ENCODE measurements at places on chromosomes 1 and 21.
A peak's percentile ranks its signal among the peaks of the same experiment; 100 is the strongest.

DNA sequence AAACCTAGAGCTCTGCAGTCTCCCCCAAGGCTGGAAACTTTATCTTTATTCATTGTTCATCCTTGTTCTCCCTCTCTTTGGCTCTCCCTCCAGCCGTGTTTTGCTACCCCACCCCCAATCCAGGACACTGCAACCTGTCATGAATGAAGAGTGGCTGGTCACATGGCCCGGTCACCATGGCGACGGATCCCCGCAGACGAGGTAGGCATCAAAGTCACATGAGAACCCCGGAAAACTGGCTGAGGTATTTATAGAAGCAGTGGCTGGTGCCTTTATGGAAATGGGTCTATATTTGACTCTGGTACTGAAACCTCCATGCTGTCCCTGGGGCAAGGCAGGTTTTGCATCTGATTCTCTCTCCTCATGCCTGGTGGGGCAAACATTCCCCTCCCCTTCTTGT is 13.4 kb upstream of the SLC6A17 start:
- DNase-seq: peak; percentile 95

- peak; percentile 69 for DNase-seq
These were observed 51.8 kb downstream of the ADARB1 start for GRCh38 chr21:45126204-45126626.

DNA sequence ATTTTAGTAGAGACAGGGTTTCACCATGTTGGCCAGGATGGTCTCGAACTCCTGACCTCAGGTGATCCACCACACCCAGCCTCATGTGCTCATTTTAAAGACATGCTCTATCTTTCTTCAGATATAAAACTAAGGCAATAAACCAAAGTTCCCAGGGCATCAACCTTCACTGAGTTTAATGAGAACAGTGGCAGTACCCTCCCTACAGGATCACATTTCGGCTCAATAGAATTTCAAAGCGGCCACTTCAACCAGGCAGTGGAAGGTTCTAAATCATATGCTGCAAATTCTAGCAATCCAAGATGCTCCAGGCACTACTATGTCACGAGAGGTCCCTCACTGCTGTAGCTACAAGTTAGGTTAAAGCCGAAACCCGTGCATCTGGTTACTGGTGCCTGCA is 45.5 kb downstream of the PARP1 start:
- no peak for DNase-seq

DNA sequence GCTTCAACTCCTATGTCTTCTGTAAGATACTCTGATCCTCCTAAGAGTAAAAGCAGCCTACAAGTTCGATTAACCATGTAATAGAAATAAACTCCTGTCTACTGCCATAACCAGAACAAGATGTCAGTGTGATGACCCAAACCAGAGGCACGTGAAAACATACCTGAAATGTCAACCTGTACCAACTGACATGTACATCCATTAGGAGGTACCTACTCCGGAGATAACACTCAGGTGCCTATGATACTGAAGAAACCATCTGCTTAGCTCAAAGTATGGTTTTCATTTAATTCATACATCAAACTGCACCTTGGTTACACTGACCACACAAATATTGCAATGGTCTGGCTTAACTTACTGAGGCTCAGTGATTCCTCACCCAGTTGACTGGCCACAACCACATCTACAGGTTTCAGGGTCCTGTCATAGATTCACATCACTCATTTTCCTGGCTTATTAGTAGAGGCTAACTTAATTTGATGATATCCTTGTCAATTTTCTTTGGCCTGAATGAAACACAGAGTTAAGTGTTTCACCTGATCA is 4.4 kb downstream of the ITPKB start:
- no peak for DNase-seq

- DNase-seq: no peak
These were observed 148.7 kb upstream of the DNAH14 start for GRCh38 chr1:224780736-224781135.

GRCh38 chr1:29387210-29387609 is 150.9 kb downstream of the PTPRU start:
- DNase-seq: no peak

DNA sequence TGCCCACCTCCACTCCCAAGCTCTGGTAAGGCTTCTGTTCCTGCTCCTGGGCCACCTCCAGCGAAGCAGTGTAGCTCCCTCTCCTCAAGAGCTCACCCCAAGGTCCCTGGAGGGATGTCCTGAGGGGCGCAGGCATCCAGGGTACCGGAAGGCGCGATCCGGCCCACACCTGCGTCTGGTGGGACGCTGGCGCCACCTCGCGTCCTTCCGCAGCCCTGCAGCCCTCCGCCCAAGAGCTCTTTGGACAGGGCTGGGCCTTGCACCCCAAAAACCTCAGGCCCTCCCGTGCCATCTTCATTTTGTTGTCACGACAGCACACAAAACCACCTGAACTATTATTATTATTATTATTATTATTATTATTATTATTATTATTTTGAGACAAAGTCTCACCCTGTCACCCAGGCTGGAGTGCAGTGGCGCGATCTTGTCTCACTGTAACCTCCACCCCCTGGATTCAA is 49.2 kb upstream of the PAX7 start:
- no peak for DNase-seq

DNA sequence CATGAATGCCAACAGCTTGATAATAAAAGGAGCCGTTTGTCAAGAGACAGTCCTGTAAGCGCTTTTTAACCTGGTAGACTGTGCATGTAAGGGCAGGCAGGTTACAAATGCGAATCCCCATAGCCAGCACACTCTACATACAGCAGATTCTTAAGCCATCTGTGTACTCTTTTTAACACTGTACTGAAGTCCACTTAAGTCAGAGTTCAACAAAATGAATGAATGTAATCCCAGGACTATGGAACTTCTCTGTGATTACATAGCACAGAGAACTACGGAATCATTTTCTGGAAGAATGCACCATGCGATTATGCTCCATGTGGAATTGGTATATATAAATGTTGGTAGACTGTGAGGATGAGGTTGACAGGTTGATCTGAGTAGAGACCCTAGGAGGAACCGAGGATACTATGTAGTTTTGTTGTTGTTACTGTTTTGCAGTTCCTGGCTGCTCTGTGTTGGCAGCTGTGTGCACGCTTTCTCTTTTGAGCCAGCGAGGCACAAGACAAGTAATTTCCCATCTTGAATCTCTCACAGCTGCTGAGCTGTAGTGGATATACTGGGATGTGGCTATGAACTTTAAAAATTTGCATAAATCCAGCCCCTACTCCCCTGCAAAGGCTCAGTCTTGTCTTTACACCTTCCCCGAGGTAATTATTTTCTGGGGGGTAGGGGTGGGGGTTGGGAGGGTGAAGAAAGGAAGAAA is 21.9 kb downstream of the LRRC8D start:
- no peak for DNase-seq

- DNase-seq: no peak
These were observed 35.4 kb downstream of the MIA3 start for GRCh38 chr1:222653178-222653827.

- peak; percentile 1 for DNase-seq
These were observed 596 bp downstream of the TOR3A start for GRCh38 chr1:179082333-179082998.

DNA sequence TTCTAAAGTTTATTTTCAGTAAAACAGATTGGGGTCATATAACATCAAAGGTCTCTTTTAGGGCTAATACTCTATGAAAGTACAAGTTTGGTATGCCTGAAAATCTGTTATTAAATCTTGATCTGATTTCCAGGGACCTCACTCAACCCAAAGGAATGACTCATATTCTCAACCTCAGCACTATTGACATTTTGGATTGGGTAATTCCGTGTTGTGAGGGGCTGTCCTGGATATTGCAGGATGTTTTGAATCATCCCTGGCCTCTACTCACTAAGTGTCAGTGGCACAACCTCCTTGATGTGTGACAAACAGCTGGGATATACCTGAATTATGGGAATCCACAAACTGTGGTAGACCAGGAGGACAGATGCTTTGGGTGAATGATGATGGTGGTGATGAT is 51.5 kb upstream of the CYP2J2 start:
- no peak for DNase-seq

- DNase-seq: no peak
These were observed 27.5 kb upstream of the SLC44A3 start for GRCh38 chr1:94792473-94793295.

- DNase-seq: no peak
These were observed 253.3 kb downstream of the DUSP10 start for GRCh38 chr1:221488550-221488949.

DNA sequence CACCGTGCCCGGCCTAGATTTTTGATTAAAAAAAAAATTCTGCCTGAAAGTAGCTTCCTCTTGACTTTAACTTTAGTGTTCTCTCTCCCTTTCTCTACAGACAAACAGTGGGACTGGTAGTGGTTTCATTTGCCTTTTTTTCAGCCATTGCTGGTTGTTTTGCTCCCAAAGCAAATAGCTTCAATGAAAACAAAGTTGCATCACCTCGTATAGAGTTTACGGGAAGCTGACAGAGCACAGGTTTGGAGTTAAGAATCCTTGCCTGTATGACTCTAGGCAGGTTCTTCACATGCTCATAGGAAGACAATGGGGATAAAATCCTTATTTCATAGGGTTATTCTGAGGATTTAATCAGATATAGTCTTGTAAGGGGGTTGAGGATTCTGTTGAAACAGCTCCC is 21.6 kb downstream of the AADACL4 start:
- DNase-seq: no peak

DNA sequence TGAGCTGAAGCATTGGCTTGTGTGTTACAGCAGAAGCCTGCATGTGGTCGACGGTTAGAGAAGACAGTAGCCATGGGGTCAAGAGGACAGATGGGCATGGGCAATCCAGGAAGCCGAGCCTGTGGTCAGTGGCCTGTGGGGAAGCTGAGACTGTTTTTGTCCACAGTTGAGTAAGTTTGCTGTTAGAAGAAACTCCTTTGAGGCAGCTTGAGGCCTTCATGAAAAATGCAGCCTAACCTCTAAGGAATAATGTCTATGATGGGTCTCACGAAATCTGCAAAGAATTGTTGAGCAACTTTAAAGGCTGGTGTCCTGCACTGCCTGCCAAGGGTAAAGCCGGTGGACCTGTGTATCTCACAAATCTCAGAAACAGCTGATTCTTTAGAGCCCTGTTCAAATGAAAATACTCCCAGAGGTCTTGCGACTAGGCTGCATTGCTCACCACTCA is 322.4 kb downstream of the SETD4 start:
- DNase-seq: no peak

- no peak for DNase-seq
These were observed 34.4 kb upstream of the TENT5C start for GRCh38 chr1:117571496-117571895.

Measured in cerebellar nuclear complex (tissue), 1 donor.